ENCODE measurements at places on chromosomes 3 and 15. TPM values are rescaled to one million over a fixed set of nuclear protein-coding genes. Genes with fewer than 3 reads are reported as not detected.

The CFAP100 gene
- total RNA-seq = not detected

The EPB42 gene
- total RNA-seq = not detected

The CPNE4 gene
- 6.3 TPM for total RNA-seq

The ACKR2 gene
- not detected for total RNA-seq

The SCAMP2 gene
- 68.8 TPM for total RNA-seq
